Progenitor cell of endocrine pancreas (in vitro differentiated cells): ENCODE measurements at places on chromosomes 3 and 15. TPM values are rescaled to one million over a fixed set of nuclear protein-coding genes. Genes with fewer than 3 reads are reported as not detected.

GRCh38 chr15:51888593-51889195 lies 59.2 kb downstream of the TMOD3 start:
- no peak for DNase-seq

GRCh38 chr3:183193762-183194689 lies 31.5 kb upstream of the LAMP3 start:
- no peak for DNase-seq

DNA sequence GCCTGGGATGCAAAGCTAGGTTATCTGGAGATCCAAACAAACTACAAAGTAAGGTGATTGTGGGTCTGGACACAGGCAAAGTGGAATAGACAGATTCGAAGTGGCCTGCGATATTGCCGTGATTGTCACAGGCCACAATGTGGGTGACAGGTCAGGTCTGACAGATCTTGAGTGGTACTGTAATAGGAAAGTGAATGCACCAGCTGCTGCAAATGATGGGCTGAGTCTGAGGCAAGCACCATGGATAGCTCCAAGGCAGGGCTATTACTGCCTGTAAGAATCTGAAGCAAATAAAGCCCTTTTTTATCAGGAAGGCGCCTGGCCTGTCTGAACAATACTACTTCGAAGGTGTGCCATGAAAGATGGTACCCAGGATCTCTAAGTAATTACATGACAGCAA lies 10.0 kb downstream of the ARMC8 start:
- peak; percentile 52 for DNase-seq

- DNase-seq, result no peak
Observed at GRCh38 chr3:29880809-29881208, 599.9 kb downstream of the RBMS3 start.

PARP15 gene
- total RNA-seq, result 0.55 TPM in 2 replicates

GPR149 gene
- total RNA-seq, result not detected in 2 replicates

EID1 gene
- 133 and 143 TPM in 2 replicates for total RNA-seq

- no peak for DNase-seq
Observed at GRCh38 chr3:181610973-181611265, 100.8 kb upstream of the SOX2 start.

DNA sequence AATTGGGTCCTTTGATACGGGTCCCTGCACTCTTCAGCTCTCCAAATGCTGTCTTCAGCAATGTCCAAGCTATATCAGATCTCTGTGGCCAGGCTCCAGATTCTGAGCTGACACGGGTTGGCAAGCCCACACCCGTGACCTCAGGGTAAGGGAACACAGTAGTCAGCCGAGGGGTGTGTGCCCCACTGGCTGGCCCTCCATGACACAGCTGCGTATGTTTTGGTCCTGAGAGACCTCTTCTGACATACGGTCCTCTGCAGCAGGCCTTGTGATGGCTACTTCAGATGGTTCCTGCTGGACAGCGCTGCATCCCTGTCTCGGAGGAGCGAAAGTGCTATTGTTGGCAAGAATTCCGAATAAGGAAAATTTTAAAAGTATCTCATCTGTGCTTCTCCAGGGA lies 85.2 kb upstream of the ADAMTS17 start:
- no peak for DNase-seq

- no peak for DNase-seq
Observed at GRCh38 chr3:175664911-175665310, 805.8 kb downstream of the NAALADL2 start.

DNAJC19 gene
- total RNA-seq, result 55.2 and 56.6 TPM in 2 replicates

DNA sequence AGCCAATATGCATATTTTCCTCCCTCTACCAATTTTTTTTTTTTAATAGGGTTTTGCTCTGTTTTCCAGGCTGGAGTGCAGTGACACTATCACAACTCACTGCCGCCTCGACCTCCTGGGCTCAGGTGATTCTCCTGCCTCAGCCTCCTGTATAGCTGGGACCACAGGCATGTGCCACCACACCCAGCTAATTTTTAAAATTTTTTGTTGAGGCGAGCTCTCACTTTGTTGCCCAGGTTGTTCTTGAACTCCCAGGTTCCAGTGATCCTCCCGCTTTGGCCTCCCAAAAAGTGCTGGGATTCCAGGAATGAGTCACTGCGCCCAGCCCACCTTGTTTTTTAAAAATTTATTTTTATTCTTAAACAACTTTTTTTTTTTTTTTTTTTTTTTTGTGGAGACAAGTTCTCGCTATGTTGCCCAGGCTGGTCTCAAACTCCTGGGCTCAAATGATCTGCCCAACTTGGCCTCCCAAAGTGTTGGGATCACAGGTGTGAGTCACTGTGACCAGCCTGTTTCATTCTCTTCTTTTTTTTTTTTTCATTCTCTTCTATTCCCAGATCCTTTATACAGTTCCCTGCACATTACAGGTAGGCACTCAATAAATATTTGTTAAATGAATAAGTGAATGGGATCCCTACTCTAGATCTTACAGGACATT lies 40.5 kb upstream of the PIK3CB start:
- DNase-seq, result no peak
